T-cell (primary cell): ENCODE measurements at places on chromosomes 6 and 20. TPM values are rescaled to one million over a fixed set of nuclear protein-coding genes. Genes with fewer than 3 reads are reported as not detected.

DNA sequence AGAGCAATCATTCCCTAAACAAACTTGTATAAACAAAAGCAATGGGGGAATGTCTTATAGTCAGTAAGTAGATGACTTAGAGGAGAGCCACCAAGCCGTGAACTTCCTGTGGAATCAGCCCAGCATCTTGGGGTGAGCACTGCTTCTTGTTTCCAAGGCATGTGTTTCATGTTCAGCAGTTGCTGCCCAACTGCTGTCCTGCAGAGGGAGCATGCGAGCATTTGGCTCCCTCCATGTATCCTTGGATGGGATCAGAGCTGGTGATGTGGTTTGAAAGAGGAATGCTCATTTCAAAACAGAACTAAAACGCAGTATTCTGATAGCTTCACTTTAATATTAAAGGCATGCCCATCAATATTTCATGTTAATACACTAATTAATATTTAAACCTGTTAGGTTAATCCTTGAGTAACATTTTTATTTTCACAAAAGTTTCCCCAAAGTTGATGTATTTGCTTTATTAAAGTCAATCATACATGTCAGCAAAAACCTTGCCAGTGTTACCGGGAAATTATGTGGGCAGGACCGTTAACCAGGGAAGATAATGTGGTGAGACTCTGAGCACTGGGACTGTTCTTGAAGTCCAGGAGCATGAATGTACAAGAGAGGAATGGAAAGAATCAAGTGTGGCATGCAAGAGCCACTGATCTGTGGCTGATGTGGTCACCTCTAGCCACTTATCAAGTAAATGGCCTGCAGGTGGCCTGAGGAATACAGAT, 172.1 kb upstream of the GGTLC1 start:
- no peaks in the 10 kb centered on the region for H3K4me1 ChIP-seq
- no peaks in the 10 kb centered on the region for H3K27me3 ChIP-seq
- no peak overlapping the region for H3K27ac ChIP-seq
- H3K36me3 ChIP-seq, result no peaks in the 10 kb centered on the region
- no peak for DNase-seq
- no peak overlapping the region for H3K4me3 ChIP-seq

The GPR6 gene
- not detected for total RNA-seq

- H3K4me3 ChIP-seq, result no peak overlapping the region
- H3K27ac ChIP-seq, result no peak overlapping the region
- H3K4me1 ChIP-seq, result no peaks in the 10 kb centered on the region
- no peak for DNase-seq
- H3K36me3 ChIP-seq, result no peaks in the 10 kb centered on the region
- H3K27me3 ChIP-seq, result peaks cover 7% of the 10 kb centered on the region
Observed at GRCh38 chr6:10269814-10270472, 144.9 kb downstream of the TFAP2A start.

GRCh38 chr20:15940127-15940526, 633.1 kb downstream of the KIF16B start:
- DNase-seq, result no peak
- no peak overlapping the region for H3K4me3 ChIP-seq
- H3K36me3 ChIP-seq, result no peaks in the 10 kb centered on the region
- no peaks in the 10 kb centered on the region for H3K4me1 ChIP-seq
- H3K27me3 ChIP-seq, result no peaks in the 10 kb centered on the region

DNA sequence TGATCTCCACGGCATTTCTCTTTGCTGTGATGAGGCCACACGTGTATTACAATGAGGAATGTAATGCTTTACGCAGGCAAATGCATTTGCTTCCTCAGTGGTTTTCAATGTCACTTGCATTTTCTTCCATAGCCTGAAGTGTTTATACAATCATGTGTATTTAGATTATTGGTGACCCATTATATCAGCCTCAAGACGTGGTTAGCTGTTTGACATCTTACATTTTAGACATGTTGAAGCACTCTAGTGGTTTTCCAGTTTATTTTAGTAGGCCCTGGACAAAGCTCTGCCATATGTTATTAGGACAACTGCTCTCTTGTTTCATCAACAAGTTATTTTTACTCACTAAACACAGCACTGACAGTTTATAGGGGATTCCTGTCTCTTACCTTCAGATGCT, 200.4 kb downstream of the UTRN start:
- H3K4me3 ChIP-seq, result no peak overlapping the region
- no peak for DNase-seq
- H3K27me3 ChIP-seq, result no peaks in the 10 kb centered on the region
- H3K36me3 ChIP-seq, result peaks cover 76% of the 10 kb centered on the region

The TREM2 gene
- 0.25 TPM for total RNA-seq
